Occipital lobe (tissue), 3 donors: ENCODE measurements at places on chromosomes 4 and X. TPM values are rescaled to one million over a fixed set of nuclear protein-coding genes. Genes with fewer than 3 reads are reported as not detected.

GRCh38 chr4:183098019-183098722, 886 bp upstream of the WWC2 start:
- DNase-seq: no peak

GRCh38 chr4:16758816-16759215, 139.6 kb downstream of the LDB2 start:
- DNase-seq: no peak

- DNase-seq: no peak
Observed at GRCh38 chrX:22186165-22186564, 86.5 kb upstream of the CBLL2 start.

DNA sequence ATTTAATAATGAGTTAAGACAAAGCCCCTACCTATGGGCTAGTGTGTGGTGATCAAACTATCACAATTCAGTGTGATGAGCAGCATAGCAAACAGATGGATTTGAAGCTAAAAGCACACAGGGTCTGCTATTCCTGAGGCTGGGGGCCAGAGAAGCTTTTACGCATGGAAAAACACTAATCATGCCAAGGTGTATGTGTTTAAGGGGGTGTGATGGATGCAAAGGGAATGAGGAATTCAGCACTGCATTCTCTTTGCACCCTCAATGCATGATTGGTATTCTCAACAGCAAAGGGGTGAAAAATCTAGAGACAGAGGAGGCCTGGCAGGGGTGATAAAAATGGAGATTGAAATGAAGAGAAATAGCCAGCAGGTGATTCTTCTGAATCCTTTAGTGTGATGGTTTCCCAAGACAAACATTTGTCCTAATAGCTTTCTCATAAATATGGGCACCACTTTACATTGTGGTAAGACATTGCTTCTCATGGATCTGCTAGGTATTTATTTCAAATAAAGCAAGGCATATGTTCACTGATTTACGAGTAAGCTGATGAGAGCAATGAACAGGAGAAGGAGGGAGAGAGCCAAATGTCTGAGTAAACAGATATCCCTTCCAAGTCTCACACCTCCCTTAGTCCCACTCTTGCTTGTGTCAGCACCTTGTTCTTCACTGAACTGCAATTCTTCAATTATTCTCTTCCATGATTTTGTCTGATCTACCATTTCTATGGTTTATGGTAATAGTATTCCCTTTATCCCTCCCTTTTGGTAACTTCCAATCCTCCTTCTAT, 15.7 kb downstream of the C1QTNF7 start:
- no peak for DNase-seq

DNA sequence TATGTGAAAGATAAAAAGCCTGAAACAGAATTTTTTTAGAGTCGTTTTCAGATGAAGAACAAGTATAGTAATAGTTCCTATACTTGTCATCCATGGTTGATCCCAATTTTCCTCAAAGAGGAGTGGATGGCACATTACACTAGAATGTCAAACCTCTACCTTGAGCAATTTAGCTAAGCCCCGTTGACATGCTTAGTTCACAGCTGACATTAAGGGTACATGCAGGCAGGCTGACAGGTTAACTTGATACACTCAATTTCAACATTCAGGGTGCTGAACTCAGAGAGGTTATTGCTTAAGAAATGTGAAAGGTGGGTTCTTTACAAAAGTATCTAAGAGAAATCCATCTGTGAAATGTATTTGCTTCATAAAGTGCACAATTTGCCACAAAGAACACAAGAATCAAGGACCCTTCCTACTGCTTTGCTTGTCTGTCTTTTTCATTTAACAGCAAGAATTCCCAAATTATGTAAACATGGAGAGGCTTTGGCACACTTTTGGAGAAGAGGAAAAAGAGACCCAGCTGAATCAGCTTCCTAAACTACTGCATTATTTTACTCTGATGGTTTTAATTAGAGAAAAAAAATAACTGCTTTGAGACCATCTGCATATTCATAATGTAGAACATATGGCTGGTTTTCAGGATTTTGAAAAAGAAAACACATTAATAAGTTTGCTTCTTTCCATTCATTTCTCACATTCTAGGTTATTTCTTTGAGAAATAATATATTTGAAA, 122.5 kb upstream of the DDIT4L start:
- no peak for DNase-seq

- no peak for DNase-seq
Observed at GRCh38 chrX:133980406-133980805, 5.0 kb downstream of the GPC3 start.

DNA sequence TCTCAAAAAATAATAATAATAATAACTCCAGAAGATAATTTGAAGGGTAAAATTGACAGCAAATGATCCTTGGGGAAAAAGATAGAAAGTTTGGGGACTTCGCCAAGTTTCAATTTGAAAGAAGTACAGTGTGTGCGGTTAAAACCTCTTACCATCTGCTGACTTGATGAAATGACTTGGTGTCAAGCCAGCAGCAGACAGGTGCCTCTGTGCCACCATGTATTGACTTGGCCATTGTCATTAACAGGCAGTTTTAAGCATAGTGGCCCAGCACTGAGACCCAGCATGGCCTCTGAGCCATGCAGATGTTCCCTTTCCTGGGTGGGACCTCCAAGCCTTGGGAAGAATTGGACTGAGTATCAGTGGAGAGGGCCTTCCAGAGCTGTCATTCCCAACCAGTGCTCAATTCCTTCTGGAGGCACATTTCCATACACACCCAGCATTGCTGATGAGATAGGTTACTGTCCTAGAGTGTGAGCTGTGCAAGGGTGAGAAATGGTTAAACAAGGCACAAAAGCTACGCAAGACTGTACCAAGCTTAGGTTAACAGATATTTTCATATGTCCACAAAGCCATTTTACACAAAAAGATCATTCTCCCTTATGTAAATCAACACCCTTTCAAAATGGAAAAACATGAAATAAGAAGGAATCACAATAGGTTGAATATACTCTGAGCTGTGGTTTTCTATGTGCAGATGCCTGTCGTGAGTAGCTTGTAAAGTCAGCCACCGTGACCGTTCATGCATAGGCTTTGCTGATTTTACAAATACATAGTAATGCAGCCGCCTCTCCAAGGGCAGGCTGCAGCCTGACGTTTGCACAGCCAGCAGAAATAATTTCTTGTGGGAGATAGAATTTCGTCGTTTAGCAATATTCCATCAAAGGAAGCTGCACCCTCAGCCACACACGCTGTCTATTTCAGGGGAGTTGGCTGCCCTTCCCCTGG, 59.4 kb upstream of the FBXW7 start:
- no peak for DNase-seq

DNA sequence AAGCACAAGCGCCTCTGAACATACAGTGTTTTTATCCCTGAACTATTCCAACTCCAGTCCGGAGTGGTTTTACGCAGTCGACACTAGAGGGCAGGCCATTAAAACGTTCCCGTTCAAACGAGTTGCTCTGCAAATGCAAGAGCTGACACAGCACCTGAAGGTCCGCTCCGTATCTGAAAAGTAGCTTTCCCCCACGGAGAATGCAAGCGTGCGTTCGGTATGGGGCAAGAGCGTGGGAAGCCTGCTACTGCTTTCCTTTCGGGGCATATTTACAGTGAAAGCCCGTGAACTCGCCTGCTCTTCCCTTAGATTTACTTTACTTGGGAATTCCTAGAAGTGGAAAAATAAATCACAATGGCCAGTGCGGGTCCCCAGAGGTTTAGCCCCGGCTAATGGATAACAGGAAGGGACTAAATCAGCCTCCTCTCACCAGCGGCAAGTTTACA, 190.8 kb downstream of the TSPAN5 start:
- DNase-seq: peak; percentile 62

TCEAL5 gene
- 7.2 TPM for total RNA-seq

SPANXA1 gene
- total RNA-seq: not detected

PLS3 gene
- 102 TPM for total RNA-seq
